ENCODE measurements at places on chromosomes 13 and 19.

GRCh38 chr13:32013181-32013580 is 18.4 kb upstream of the FRY start:
- no peak for DNase-seq

DNA sequence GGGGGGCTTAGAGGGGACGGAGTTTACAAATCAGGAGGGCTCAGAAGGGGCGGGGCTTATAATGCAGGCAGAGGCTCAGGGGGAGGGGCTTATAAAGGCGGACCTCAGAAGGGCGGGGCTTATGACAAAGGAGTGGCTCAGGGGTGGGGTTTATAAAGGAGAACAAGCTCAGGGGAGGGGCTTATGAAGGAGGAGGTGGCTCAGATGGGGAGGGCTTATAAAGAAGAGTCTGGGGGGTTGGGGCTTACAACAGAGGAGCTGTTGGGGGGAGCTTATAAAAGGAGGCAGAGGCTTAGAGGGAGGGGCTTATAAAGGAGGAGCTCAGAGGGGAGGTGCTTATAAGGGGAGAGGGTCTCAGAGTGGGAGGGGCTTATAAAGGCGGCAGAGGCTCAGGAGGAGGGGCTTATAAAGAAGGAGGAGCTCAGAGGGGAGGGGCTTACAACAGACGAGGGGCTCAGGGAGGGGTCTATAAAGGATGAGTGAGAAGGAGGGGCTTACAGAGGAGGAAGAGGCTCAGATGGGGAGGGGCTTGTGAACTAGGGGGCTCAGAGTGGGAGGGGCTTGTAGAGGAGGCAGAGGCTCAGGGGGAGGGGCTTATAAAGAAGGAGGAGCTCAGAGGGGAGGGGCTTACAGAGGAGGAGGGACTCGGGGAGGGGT is 1.0 kb downstream of the SMIM24 start:
- no peak for DNase-seq

- no peak for DNase-seq
These were observed 221.8 kb downstream of the LACC1 start for GRCh38 chr13:44101347-44102083.

- no peak for DNase-seq
These were observed 178.2 kb downstream of the B3GLCT start for GRCh38 chr13:31377946-31378345.

DNA sequence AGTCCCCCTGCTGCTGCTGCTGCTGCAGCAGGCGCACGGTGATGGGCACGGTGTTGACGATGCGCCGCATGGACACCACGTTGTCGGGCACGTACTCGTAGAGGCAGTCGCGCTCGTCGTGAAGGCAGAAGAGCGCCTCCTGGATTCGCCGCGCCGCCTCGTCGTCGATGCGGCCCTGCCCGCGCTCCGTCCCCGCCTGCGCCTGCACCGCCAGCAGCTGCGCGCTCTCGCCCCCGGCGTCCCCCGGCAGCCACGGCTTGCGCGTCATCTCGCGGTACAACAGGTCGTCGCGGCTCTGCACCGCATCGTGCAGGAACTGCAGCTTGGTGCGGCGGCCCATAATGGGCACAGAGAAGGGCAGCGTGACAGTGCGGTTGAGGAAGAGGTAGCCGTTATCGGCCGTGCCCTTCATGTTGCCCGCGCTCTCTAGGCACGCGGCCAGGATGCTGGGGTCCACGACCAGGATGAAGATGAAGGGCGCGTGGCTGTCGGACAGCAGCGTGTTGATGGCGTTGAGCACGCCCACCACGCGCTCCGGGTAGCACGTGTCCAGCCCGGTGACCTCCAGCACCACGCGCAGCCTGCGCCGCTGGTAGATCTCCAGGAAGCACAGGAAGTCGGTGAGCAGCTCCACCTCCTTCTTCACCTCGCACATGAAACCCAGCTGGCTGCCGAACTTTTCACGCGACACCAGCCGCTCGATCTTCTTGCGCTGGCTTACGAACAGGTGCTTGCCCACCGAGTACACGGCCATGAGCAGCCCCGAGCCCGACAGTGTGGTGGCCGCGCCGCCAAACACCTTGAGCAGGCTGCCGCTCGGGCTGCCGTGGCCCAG is 8.1 kb downstream of the NKPD1 start:
- no peak for DNase-seq

- DNase-seq = no peak
These were observed 36.1 kb downstream of the GADD45B start for GRCh38 chr19:2511991-2512390.

- no peak for DNase-seq
These were observed 28.3 kb upstream of the KCTD4 start for GRCh38 chr13:45229172-45229571.

- DNase-seq = no peak
These were observed 102.0 kb downstream of the ATP11A start for GRCh38 chr13:112791663-112792440.

GRCh38 chr19:42196011-42197001 is 21.2 kb downstream of the DEDD2 start:
- DNase-seq = no peak

- no peak for DNase-seq
These were observed 4.9 kb downstream of the ACP4 start for GRCh38 chr19:50794876-50795663.

DNA sequence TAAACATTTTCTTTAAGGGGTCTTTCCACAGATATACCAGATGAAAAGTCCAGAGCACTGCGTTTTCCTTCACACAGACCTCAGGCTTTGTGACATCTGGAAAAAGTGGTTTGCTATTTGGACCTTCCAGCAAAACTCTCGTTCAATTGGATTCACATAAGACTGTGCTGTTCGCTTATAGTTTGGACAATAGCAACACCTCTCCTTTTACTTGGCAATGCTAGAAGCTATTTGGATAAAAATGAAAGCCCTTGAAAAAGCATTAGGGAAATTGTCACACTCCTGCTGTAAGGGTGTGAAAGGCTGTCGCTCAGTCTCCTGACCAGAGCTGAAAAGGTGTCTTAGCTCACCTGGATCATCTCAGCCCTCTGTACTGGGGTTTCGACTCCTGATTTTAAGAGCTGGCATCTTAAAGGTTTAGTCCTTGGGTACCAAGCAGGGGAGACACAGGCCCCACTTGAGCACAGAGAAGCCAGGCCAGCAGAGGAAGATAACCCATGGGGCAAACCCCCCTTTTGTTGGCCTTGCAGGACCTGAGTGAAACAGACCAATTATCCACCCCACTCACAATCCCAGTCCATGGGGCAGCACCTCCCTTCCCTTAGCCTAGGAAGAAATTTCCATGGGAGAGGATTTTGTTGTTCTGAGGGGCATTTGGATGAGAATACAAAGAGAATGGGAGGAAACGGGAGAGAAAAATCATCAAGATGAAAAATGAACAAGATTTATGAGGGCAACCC is 257.6 kb downstream of the DLEU7 start:
- no peak for DNase-seq

DNA sequence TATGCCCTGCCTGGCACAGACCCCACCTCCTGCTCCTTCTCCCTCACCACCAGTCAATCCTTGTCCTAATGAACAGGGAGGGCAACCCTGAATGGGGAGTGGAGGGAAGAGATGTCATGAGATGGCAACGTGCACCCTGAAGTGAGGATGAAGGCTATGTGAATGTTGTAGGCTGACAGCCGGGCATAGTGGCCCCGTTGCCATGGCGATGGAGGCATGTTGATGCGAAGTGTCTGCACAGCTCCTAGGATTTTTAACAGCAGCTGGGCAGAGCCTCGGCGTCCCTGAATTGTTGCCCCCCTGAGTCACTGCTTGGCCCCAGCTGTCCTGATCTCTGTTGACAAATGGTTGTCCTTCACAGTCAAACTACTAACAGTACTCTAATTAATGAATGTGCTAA is 4.8 kb upstream of the ALOX5AP start:
- no peak for DNase-seq

DNA sequence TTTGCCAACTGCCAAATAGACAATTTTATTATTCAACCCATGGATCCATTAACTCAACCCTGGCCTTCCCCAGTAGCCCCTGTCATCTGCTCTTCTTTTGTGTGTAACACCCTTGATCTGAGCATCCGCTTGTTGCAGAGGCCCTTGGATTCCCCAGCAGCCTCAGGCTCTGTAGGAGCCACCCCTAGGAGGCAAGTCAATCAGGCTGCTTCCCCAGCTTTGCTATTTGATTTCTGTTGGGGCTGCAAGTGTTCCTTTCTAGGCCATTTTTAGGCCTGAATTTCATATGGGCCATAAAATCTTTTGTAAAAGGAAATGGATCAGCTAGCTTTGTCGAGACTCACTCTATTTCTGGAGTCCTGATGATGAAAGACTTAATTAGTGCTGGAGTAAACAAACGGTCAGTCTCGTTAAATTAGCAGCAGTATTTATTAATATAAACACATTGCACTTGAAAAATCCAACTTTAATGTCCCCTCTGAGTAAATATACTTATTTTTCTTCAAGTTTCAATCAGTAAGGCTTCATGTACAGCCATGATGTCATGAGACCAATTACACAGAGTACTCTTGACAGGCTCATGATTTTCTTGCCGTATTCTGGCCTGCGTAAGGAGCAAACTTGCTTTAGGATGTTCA is 105.3 kb downstream of the RGCC start:
- no peak for DNase-seq

- no peak for DNase-seq
These were observed 515.0 kb downstream of the TBC1D4 start for GRCh38 chr13:74966814-74967424.

GRCh38 chr13:77513719-77514335 is 21.7 kb upstream of the SCEL start:
- no peak for DNase-seq

DNA sequence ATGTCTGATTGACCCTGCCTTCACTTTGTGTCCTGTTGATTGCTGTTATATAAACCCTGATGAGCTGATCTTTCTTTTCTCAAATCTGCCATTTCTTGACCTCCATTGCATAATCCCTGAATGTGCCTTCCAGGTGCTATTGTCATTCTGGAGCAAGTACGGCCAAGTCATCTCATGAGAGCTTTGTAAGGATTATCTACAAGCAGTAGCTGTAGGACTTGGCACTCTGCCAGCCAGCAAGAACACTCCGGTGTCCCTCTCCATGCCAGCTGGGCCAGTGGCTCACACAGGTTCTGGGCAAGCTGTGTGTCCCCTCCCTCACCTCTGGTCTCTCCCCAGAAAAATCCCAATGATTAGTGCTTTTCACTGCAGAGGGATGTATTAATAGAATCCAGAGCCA is 348.1 kb downstream of the FOXO1 start:
- DNase-seq = no peak

DNA sequence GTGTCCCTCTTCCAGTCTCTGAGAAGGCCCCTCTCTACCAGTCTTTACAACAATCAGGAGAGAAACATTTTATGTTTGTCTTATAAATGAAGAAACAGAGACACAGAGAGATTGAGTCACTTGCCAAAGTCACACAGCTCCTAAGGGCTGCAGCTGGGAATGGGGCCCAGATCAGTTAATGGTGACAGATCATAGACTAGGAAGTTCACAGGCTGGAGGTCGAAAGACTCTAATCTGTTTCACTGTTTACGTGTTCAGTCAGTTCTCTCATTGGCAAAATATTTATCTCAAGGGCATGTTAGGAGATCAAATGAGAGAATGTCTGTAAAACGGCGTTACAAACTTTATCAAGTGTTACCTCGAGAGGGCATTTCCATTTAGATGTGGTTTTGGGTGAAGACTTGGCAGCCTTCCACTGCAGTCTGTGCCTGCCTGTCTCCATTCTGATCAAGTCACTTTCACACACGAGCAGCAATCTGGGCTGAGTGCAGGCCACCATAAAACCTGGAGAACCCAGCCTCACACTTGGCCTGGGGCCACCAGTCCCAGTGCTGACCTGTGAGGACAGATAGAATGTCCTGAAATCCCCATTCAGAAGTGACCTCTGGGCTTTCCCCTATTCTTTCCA is 65.1 kb downstream of the SIAH3 start:
- no peak for DNase-seq

DNA sequence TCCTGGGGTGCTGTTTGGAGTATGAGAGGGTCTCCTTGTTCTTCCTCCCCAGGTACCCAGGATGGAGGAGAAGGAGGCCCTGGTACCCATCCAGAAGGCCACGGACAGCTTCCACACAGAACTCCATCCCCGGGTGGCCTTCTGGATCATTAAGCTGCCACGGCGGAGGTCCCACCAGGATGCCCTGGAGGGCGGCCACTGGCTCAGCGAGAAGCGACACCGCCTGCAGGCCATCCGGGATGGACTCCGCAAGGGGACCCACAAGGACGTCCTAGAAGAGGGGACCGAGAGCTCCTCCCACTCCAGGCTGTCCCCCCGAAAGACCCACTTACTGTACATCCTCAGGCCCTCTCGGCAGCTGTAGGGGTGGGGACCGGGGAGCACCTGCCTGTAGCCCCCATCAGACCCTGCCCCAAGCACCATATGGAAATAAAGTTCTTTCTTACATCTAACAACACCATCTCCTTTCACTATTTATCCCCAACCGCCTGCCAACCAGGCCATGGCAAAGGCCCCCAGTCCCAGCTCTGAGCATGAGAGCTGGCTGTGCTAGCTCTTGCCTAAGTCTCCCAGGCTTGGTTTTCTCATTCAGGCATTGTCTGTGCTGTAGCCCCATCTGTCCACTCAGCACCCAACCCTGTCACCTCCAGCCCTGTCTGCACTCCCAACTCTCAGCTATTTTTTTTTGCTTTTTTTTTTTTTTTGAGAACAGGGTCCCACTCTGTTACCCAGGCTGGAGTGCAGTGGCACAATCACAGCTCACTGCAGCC is 11.2 kb downstream of the DKKL1 start:
- DNase-seq = no peak

DNA sequence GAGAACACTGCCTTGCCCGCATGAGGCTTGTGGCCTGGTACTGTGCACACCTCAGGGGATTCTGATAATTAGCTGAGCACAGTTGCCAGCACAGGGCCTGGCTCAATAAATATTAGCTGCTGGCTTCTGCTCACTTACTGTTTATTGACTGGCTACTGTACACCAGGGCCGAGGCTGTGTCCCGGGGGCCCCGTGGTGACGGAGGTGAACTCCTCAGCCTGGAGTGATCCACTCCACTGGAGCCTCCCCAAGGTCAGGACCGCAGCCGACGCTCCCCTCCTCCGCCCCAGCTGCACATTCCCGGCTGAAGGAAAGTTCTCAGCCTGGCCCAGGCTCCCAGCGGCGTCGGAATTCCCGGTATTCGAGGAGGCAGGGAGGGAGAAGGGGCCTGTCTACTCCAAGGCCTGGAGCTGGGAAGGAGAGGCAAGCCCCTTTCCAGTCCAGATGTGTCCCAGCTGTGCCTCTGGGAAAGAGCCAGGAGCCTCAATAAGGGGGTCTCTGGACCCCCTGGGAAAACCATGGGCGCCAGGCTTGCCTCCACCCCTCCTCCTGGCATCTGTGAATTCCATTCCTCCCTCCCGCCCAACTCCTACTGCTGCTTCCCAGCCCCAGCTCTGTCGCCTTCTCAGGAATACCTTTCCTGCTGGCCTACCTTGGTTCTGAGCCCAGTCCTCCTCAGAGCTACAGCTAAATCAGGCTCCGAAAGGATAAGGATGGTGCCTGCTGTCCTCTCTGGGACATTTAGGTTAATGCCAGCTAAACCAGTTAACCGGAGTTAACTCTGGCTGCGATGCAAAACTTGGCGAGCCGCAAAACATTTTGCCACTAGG is 7.3 kb downstream of the RPS16 start:
- DNase-seq = no peak

- DNase-seq = no peak
These were observed 6.4 kb downstream of the MOB3A start for GRCh38 chr19:2089727-2090053.

GRCh38 chr13:36819739-36820090 is 693 bp downstream of the RFXAP start:
- no peak for DNase-seq

GRCh38 chr19:45161738-45162607 is 1.2 kb upstream of the NKPD1 start:
- no peak for DNase-seq
